ENCODE measurements at places on chromosomes 3 and 15.

DNA sequence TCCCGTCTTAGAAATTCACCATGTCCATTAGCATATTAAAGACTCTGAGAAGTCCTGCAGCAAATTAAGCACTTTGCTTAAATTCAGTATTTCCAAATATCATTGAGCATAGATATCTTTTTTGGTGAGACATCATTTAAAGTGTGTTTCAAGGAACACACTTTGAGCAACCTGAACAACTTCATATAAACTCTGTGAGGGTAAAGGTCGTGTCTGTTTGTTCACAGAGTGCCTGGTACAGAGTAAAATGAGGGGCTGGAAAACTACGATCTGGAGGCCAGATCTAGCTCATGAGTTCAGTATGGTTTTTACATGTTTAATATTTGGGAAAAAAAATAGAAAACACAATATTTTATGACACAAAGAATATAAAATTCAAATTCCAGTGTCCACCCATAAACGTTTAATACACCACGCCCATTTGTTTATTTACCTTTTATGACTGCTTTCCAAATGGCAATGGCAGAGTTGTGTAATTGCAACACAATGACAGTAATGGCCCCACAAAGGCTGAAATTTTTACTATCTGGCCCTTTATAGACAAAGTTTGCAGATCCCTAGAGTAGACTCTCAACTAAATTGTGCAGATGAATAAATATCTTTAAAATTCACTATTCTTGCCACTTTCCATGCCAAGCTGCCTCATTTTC is 67.4 kb downstream of the SNTN start:
- no peak for DNase-seq

- DNase-seq: no peak
These were observed 298.5 kb downstream of the RPLP1 start for GRCh38 chr15:69751147-69751546.

GRCh38 chr3:145780301-145780700 is 380.7 kb downstream of the PLOD2 start:
- DNase-seq: no peak

DNA sequence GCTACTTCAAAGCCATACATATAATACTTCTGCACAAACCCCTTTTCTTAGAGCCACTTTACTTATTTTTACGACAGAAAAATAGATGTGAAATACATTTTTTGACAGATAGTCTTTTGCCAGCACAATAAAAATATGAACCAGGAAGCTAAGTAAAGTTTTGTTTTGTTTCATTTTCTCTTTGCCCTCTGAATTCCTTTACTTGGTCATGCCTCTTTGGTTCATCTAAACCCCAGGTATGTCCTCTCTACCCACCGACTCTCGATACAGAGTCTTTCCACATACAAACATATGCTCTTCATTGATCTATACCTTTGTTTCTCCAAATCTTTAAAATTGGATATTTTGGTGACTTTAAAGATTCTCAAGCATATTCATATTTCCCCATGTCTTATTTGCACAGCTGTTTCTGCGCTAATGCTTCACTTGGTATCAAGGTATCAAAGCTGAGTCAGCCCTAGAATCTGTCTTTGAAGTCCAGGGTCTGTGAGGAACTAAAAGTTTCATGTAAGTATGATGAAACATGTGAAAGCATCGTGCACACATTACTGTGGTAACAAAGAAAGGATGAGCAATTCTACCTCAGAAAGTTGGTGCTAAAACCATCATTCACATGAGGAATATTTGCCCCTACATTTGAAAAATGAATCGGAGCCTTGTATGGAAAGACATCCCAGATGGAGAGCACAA is 845.4 kb downstream of the NAALADL2 start:
- DNase-seq: no peak

DNA sequence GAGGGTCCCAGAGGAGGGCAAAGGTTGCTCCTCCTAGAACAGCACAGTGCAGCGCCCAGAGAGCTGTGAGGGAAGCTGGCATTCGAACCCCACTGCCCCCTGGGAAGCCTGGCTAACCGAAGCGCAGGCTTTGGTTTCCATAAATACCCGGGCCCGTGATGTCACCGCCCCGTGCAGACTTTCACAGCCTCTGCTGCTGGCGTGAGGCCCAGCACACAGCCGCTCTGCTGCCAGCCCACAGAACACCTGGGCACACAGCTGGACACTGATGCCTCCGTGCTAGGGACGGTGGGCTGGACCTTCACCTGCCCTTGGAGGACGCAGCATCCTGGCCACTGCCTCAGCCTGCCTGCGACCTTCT is 1.0 kb downstream of the IQSEC1 start:
- DNase-seq: no peak

DNA sequence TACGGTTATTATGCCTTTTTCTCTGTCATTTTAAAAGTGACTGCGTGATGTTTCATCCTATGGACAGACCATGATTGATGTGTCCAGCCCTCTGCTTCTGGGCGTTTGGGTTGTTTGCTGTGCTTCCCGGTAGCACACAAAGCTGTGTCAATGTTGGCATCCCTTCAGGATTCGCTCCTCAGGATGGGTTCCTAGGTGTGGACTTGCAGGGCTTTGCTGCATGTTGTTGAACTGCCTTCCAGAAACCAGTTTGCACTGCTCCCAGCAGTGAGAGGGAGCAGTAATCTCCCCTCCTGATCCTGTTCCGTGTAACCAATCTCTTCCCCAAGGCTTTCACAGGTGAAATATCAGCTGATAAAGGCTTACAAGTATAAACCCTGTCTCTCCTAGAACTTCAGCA is 787 bp downstream of the TRPM1 start:
- no peak for DNase-seq

- DNase-seq: peak; percentile 9
These were observed 361.9 kb downstream of the CLSTN2 start for GRCh38 chr3:140296796-140297352.

DNA sequence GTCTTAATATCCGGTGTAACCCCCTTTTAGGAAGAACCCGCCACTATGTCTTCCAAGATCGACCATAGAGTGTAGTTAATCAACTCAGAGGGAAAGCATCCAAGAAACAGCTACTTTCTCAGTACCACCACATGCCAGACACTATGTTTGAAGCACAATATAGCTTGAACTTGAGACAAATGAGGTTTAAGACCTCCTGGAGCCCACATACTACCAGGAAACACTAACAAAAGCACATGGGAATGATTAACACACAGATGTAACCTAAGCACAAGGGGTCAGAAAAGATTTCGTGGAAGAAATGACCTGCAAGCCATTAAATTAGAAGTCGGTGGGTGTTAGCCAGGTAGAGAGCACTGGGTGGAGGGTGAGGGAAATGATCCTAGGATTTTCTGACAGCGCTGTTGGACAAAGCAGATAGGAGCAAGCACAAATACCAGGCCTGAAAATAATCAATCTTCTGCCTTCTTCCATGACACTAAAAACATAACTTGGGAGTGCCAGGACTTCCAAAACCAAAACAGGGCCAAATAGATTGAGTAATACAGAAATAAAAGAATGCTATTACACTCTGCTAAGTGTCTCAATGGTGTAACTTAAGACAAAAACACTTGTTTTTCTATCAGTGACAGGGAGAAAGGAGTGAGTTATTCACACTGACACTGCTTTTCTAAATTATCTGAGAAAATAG is 213.7 kb downstream of the FOXP1 start:
- no peak for DNase-seq

GRCh38 chr3:178062126-178062525 is 474.1 kb upstream of the KCNMB2 start:
- no peak for DNase-seq

DNA sequence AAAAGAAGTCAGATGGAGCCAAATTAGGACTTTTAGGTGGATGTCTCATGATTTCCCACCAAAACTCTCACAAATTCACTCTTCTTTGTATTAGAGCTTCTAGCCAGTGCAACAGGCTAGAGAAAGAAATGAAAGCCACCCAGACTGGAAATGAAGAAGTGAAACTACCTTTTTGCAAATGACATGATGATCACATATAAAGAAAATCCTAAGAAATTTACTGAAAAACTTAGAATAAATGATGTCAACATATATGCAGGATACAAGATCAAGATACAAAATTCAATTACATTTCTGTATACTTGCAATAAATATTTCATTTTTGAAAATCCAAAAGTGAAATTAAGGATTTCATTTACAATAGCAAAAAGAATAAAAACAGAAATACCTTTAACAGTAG is 110.8 kb downstream of the LRIG1 start:
- no peak for DNase-seq

DNA sequence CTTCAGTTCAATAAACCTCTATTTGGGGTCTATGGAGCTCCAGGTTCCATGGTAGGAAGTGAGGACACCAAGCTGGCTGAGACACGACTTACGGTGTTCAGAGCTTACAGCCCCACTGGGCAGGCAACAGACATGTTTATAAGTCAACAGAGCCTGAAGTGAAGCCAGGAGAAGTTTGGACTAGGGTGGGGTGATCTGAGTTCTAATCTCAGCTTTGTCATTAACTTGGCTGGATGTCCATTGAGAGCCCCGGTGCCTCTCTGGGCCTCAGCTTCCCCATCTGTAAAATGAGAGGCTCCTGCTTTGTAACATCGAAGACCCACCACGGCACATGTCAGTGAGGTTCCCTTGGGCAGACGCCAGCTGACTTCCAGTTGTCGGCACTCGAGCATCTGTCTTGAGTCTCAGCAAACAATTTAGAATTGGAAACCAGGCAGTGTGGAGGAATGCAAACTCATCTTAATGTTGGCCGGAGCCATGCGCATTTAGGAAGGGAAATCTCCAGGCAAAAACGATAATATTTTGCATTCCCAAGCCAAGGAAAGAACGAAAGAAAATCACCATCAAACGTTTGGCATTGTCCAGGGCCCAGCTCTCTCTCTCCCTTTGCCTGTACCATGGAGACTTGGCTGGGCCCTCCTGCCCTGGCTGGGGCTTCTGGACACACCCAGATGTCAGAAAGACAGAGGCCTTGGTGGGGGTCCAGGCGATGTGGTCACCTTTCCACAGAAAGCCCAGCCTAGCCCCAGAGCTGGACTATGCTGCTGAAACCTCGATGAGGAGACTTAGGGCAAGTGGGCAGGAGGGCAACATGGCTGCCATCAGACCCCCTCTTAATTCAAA is 18.4 kb downstream of the ITGA11 start:
- DNase-seq: no peak

DNA sequence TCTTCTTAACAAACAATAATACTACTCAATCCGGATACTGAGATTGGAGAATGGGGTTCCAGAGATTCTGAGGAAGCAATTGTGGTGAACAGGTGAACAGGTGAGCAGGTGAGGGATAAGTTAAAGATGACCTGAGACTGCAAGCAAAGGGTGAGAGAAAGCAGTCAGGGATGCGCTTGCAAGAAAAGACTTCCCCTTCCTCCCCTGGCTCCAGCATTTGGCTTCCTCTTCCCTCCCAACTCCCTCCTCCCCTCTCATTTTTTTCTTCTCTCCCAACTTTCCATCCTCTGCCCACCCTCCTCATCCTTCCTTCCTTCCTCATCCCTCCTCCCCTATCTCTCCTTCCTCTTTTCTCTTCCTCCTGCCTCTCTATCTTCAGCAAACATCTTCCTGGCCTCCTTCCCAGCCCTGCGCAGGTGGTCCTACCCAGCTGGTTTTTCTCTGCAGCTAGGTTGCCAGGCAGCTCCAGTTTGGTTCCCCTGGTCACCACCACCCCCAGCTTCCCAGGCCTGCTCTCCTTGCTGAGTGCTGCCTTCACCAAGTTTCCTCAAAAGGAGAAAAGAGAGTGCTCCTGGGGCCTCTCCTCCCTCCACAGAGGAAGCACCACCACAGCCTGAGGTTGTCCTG is 10.4 kb upstream of the VIPR1 start:
- DNase-seq: no peak

GRCh38 chr15:89119489-89120478 is 31.5 kb downstream of the ABHD2 start:
- DNase-seq: peak; percentile 51

- no peak for DNase-seq
These were observed 732 bp downstream of the FAM43A start for GRCh38 chr3:194686414-194686815.

DNA sequence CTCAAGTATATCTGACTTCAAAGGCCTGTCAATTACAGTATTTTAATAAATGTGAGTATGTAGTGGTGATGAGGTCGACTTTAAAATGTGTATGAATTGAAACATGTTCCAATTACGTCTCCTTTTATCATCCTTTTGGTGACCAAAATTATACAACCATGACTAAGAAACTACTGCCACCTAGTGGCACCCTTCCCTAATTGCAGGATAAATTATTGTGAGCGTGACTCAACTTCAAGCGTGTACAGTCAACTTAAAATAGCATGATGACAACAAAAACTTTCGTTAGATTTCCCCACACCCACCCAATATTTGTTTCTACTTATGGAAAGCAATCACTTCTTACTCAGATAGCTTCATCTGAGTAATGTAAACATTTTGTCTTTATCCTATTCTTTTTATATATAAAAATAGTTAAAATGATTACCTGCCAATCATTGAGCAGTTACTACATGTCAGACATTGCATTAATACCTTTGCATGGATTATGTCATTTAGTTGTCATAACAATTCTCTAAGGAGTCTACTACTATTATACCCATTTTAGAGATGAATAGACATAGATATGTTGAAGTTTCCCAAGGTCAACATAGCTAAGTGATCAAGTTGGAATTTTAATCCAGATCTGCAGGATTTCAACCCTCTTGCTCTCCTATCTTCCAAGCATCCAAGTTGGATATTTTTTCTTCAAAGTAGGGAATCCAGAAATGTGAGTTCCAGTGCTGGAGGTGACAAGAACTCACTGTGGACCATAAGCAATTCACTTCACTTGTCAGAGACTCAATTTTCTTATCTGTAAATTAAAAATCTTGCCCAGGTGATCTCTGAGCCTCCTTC is 106.0 kb downstream of the MEX3B start:
- DNase-seq: peak; percentile 19

GRCh38 chr3:65080432-65080831 is 392.6 kb upstream of the ADAMTS9 start:
- DNase-seq: no peak

DNA sequence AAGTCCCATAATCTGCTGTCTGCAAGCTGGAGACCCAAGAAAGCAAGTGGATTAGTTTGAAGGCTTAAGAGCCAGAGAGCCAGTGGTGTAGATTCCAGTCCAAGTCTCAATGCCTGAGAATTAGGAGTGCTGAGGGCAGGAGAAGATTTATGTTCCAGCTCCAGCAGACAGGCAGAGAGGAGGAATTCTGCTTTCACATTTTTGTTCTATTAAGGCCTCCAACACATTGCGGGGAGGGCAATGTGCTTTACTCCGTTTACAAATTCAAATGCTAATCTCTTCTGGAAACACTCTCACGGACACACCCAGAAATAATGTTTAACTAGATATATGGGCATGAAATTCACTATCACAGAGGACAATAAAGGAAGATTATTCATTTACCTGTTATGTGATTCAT is 54.0 kb downstream of the DPH6 start:
- DNase-seq: no peak

Data from HepG2 (cell line).